ENCODE measurements at places on chromosomes 4 and X.

GRCh38 chr4:184441461-184442313 lies 32.7 kb downstream of the IRF2 start:
- no peak for DNase-seq

DNA sequence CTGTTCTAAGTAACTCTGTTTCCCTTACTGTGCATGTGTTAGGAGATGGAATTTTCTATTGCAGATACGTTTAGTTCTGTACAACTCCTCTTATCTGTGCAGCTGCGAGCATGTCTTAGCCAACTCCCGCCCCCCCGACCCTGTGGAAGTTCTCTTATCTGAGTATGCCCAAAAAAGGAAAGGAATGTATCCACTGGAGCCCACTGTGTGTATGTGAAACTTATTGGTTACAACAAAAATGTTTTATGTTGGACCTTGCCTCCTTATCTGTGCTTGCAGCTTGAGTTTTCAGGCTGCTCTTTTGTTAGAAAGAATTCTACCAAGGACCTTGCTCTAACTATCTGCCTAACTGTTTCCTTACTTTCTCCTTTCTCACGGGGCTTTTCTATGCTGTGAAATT lies 24.2 kb upstream of the DCAF8L2 start:
- no peak for DNase-seq

DNA sequence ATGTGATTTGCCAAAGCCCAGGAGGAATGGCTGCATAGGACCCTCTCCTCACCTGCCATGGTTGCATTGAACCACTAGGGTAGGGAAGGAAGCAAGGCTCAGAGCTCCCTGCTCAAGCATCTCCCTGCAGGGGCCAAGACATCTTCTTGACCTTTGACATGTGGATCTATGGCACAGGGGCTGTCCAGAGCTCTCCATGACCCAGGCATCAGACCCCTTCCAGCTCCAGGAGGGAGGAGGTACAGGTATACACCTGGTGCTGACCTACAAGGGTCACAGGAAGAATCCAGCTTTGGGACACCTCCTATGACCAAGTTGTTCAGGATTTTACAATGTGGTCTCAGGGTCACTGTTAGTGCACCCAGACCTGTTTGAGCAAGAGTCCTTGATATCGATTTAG lies 23.2 kb upstream of the ASMTL start:
- no peak for DNase-seq

- DNase-seq: no peak
Observed at GRCh38 chr4:15776871-15777648, 1.1 kb upstream of the CD38 start.

GRCh38 chr4:156195914-156196313 lies 242.2 kb upstream of the CTSO start:
- DNase-seq: no peak

DNA sequence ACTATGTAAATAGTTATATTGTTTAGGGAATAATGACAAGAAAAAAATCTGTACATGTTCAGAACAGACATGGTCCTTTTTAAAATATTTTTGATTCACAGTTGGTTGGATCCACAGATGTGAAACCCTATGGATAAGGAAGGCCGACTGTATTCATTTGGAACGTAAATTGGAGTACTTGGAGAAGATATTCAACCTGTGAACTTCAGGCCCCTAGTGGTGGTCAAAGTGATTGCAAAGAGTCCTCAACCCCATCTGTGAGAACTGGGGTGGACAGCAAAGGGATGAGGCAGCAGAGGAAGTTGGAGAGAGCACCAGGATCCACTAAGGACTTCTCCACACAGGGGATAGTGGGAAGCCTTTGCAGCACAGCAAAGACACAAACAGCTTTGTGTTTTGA lies 6.2 kb upstream of the CXCL13 start:
- no peak for DNase-seq

- DNase-seq: no peak
Observed at GRCh38 chrX:26871967-26872366, 591.2 kb downstream of the PPP4R3C start.

DNA sequence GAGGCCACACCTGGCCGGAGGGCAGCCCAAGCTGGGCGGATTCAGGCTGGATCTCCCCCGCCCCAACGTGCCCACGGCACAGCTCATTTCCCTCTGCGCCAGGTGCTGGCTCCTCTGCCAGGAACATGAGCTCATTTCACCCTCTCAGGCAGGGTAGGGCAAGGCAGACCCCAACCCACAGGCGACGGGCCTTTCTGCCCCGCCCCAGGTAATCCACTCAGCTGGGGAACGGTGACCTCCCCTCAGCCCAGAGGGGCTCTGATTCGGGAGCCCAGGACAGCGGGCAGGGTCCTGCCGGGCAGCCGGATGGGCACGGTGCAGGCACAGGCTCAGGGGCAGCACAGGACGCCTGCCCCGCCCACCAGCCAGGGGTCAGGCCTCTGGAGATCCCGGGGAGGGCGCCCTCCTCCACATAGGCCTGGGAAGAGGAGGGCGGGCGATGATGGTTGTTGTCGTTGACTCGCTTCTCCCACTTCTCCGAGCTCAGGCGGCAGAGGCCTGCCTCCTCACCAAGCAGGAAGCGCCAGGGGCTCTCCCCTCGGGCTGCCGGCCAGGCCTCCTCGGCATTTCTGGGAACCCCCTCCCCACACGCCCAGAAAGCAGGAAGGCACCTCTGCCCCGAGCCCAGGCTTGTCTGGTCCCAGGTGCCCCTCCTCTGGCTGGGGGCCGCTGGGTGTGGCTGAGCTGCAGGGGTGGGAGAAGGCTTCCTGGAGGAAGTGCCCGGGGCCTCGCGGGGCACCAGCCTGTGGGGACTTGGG lies 31.1 kb downstream of the TACC3 start:
- DNase-seq: no peak

DNA sequence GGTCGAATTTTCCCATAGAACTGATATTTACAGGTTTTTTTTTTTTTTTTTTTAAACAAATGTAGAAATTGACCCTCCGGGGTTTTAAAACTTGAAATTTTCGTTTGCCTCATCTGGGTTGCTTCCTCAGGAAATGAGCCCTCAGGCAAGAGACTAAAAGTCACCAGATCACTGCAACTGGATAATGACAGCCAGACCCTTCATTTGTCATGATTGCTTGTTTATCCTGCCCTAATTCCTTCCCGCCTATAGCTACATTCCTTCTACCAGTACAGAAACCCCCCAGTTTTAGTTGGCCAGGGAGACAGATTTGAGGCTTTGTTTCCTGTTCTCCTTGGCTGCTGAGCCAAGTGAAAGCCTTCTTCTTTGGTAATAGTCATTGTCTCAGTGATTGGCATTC lies 44.0 kb upstream of the IGFBP7 start:
- no peak for DNase-seq

GRCh38 chr4:173577963-173578362 lies 47.9 kb upstream of the HAND2 start:
- no peak for DNase-seq
